ENCODE measurements at places on chromosomes 7 and 10.

DNA sequence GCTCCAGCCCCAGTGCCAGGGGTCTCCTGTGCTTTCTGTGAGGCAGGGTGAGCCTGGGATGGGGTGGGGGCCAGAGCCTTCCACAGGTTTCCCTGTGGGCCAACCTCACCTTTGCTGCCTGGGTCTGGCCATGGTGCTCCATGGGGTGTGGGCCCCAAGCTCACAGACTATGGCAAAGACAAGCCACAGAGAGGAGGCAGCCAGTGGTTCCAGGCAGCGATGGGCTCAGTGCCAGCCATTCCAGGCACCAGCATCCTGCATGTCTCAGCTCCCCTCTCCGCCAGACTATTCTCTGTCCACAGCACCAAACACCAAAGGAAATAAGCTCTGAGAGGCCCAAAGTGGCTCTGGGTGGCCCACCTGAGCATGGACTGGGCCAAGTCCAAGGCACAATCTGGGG is 133.5 kb downstream of the PTPN20 start:
- DNase-seq = no peak

GRCh38 chr10:107409522-107409921 is 245.0 kb upstream of the SORCS1 start:
- no peak for DNase-seq

- DNase-seq = no peak
Measured at GRCh38 chr10:13328126-13328525, 20.0 kb downstream of the SEPHS1 start.

GRCh38 chr7:37428681-37429434 is 19.8 kb downstream of the ELMO1 start:
- no peak for DNase-seq

DNA sequence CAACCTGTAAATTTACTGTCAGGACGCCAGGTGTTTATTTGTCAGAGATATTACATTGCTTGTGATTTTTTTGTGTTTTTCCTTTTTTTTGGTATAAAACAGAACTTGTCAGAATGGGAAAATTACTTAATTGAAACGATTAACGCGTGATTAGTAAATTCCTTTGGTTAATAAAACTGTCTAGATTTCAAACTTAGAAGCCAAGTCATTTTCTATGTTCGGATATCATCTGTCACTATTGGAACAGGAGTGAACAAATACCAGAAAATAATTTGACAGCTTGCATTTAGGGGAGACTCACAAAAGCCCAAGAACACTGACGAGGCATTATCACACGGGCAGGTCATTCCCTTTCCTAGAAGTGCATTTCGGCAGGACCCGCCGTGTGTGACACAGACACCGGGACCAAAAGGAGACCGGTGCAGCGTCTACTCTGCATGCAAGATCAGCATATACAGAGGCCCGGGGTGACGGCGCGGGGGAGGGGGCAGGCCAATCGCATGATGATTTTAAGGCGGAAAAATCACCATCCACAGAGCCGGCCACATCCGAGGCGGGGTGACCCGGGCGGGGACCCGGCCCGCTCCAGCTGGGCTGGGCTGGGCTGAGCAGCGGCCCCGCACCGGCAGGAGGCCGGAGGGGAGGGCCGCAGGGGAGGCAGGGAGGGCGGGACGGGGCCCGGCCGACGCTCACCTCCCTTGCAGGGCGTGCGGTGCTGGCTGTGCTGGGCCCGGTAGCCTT is 841 bp downstream of the GLUD1 start:
- DNase-seq = peak; percentile 12

- DNase-seq = no peak
Measured at GRCh38 chr7:5679813-5680473, 101.5 kb downstream of the RNF216 start.

DNA sequence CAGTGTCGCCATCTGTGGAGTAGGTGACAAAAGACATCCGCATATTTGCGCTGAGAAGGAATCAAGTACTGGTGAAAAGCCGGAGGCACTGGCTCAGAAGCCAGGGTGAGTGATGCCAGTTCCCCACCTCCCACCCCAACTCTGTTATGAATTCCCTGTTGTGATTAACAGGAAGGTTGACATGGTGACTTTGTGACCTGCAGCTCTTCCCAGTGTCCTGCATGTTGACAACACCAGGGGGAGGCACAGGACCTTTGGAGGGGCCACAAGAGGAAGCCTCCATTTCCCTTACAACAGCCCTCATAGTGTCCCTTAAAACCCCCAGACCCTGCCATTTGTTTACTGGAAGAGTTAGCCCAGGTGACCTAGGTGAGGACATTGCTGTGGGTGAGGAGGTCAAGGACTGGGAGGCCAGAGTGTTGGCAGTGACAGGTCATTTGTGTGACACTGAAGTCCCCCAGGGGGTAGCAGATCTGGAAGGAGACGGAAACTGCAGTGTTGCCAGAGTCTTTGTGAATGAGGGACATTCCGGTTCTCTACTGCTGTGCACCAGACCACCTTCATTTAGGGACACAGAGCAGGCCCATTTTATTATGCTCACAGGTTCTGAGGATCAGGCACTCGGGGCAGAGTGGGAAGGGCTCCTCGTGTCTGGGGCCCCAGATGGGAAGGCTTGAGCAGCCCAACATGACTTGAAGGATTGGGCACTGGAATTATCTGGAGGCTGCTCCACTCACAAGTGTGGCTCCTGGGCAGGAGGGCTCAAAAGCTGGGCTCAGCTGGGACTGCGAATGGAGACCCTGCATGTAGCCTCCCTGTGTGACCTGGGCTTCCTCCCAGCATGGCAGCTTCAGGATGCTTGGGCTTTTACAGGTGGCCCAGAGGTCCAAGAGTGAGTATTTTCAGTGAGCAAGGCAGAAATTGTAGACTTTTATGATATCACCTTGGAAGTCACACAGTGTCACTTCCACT is 13.0 kb upstream of the ANTXRL start:
- DNase-seq = no peak

- no peak for DNase-seq
Measured at GRCh38 chr7:159006610-159007130, 138.0 kb downstream of the VIPR2 start.

- no peak for DNase-seq
Measured at GRCh38 chr10:63703113-63703670, 182.0 kb downstream of the REEP3 start.

GRCh38 chr10:68665841-68666240 is 55.2 kb upstream of the CCAR1 start:
- peak; percentile 52 for DNase-seq

- no peak for DNase-seq
Measured at GRCh38 chr10:127234306-127234800, 38.0 kb upstream of the INSYN2A start.

- DNase-seq = no peak
Measured at GRCh38 chr10:83222832-83223742, 916.2 kb upstream of the GHITM start.

GRCh38 chr10:97509120-97509680 is 10.5 kb downstream of the UBTD1 start:
- no peak for DNase-seq

DNA sequence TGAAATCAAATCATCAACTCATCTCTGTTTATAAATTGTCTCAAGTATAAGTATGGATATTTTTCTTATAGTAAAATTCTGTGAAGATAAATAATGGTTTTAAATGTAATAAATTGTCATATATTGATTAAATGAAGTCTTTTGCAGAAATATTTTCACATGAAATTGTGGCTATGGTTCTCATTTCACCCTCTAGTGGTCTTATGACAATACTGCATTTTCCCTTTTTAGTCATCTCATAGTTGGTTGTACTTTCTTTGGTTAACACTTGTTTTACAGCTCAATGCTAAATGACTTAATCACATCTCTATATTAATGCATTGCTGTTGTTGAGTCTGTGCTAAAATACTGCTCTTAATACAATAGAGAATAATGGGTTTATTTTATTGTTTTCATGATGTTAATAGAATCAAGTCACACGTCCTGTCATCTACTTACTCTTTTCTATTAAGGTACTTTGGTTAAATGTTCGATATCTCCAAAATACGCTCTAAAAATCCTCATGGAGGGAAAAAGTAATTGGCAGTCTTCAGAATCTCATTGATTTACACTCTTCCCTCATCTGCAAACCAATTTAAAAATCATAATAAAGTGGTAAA is 38.0 kb upstream of the CACNA2D1 start:
- no peak for DNase-seq

- no peak for DNase-seq
Measured at GRCh38 chr7:105157278-105157677, 143.3 kb downstream of the KMT2E start.

DNA sequence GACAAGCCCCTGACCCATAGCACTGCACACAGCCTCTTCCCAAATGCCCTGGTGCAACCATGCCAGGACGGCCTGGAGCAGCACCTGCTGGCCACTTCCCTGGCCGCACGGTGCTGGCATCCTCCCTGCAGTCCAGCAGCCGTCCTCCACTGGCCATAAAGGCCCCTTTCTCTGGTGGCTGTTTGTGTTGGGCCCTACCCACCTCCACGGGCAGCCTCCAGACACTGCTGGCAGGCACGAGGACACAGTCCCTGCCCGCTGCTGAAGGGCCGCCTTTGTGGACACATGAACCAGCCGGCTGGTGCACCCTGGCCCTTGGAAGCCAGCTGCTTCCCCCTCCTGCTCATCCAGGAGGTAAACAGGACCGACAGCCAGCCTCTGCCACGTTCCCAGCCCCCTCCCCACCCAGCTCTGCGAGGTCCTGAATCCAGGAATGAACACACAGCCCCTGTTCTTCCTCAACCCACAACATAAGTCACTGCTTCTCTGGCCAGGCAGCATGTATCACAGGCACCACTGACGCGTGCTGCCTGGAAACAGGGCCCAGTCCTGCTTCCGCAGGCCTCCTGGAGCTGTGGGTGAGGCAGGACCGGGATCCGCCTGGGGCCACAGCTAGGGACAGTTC is 43.8 kb downstream of the SPOCK2 start:
- DNase-seq = no peak

- peak; percentile 64 for DNase-seq
Measured at GRCh38 chr10:17652585-17652984, 8.6 kb downstream of the STAM start.

DNA sequence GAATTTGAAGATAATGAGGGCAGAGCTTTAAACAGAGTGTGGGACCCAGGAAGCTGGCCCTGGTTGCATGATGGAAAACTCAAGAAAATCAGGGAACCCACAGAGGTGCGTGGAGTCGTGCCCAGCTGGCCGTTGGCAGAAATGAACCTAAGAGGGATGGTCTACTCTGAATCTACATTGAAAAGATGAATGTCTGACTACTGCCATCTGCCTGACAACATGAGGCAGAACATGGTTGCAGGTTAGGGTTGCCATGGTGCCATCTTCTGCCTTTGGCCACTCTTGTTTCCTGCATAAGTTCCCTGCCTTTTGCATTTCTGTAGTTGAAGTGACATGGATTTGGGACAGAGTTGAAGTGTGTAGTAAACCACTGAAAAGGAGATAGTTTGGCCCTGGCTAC is 138.5 kb upstream of the COBL start:
- DNase-seq = no peak

DNA sequence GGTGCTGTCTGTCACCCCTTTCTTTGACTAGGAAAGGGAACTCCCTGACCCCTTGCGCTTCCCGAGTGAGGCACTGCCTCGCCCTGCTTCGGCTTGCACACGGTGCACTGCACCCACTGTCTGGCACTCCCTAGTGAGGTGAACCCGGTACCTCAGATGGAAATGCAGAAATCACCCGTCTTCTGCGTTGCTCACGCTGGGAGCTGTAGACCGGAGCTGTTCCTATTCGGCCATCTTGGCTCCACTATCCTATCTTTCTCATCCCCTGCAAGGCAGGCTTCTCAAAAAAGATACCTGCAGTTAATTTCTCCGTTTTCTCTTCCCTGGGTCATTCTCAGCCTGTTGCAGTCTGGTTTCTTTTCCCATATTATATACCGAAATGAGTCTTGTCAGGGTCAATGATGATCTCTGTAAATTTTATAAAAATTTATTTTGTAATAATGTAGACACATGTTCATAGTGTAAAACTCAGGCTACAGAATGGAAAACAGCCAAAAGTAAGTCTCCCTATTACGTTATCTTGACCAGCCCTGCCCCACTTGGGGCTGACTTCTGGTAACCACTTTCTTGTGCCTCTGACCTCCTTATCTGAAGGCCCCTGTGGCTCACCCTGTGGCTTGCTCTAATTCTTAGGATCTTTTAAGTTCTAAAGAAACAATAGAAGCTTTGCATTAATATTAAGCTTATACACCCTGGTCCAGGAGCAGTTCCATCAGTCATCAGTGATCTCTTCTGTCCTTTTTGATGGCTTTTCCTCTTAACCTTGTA is 20.7 kb downstream of the BLVRA start:
- DNase-seq = no peak

GRCh38 chr10:43377424-43377883 is 6.0 kb downstream of the FXYD4 start:
- DNase-seq = no peak

DNA sequence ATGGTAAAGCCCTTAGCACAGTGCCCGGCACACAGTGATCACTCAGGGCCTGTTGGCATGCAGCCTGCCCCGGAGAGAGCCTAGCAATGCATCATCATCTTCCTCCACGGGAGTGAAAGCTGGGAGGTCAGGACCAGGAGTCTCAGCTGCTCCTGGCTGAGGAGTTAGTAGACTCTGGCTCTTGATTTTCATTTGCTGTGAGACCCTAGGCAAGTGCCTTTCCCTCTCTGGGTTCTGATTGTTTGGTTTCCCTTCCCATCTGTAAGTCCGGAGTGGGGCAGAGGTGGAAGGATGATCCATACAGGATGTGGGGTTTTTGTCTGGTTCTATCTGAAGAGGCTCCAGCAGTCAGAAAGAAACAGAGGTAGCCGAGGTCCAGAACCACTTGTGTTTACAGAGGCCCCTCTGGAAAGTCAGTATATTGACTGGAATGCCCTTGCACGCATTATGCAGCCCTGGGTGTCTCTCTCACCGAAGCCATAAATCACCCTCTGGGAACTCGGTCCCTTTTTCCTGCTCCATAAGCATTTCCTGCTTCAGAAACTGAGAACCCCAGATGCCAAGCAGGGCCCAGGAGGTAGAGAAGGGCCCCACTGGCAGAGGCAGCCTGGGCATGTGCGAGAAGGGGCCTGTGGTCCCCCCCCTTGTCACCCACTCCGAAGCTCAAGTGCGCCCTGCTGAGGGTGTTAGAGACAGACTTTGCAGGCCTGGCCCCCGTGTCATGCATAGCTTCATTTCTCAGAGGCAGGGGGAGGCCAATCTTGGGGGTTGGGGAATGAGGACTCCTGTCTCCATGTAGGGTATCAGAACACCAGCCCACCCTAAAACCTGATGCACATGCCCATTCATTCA is 8.5 kb downstream of the UNC5B start:
- DNase-seq = no peak

- no peak for DNase-seq
Measured at GRCh38 chr7:103487419-103487818, 41.4 kb upstream of the SLC26A5 start.

- no peak for DNase-seq
Measured at GRCh38 chr7:60706-61105, 131.7 kb upstream of the FAM20C start.

GRCh38 chr7:44287488-44288380 is 37.7 kb downstream of the CAMK2B start:
- no peak for DNase-seq

All from NCI-H226 (cell line).